ENCODE measurements at places on chromosomes 6 and 20.

DNA sequence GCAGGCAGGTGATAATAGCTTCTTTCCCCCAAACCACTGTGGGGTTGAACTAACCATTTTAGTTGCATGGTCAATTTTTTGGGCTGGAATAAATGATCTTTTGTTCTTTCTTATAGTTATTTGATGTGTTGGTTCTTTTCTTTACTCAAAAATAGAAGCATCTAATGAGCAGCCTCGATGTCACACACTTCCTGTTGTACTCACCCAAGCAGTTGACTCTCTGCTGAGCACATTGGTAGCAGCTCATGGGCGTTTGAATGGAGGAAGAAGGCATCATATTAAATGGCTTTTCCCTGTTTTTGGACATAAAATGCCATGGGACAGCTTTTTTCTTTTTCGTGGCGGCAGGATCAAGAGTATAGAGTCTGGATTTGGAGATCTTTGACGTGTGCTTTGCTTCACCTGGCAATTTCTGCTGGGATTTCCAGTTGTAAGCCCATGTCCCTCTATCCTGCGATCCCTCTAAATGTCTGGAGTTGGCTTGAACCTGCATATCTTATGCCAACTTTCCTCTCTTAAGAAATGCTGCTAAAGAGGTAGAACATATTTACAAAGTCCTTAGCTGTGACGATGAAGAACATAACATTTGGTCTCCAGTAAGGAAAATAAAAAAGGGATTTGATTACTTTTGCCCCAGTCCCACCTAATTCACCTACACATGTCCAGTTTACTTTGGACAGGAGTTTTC lies 268.3 kb downstream of the PRL start:
- no peak for DNase-seq

DNA sequence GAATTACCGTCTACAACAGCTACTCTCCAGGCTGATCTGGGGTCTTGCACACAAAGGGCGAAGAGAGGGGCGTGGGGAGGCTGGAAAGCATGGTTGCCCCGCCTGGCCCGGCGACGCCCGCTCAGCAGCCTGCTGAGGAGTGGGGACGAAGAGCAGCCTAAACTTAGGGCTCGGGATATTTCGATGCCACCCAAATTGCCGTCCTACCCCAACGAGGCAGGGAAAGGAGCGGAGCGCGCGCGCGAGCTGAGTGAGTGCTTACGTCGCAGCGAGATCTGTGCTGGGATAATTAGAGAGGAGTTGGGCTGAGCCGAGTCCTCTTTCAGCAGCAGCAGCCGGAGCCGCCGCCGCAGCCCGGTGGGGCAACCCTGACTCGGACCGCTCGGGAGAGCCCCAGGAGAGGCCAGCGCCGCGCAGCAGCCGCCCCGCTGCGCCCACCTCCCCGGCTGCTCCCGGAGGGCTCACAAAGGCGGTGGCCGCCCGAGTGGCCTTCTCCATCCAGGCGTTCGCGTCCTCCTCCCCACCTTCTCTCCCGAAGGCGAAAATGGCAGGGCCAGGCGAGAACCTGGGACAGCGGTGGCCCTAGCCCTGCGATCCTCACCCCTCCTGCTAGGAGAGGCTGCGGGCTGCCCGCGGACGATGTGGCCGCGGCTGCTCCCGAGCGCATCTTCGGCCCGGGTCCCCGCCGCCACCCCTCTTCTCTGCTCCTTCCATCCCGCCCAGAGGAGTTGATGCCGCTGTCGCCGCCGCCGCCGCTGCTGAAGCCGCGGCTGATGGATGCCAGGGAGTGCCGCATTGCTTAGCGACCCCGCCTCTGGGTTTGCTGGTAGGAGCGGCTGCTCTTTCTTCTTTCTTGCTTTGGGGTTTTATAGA lies at the start of gene CLVS2:
Gene CLVS2 (plus strand): TSS at position 315 of the 873 bp plus-strand sequence. CDS start 1,543 bp downstream, outside the sequence.
- no peak for DNase-seq

DNA sequence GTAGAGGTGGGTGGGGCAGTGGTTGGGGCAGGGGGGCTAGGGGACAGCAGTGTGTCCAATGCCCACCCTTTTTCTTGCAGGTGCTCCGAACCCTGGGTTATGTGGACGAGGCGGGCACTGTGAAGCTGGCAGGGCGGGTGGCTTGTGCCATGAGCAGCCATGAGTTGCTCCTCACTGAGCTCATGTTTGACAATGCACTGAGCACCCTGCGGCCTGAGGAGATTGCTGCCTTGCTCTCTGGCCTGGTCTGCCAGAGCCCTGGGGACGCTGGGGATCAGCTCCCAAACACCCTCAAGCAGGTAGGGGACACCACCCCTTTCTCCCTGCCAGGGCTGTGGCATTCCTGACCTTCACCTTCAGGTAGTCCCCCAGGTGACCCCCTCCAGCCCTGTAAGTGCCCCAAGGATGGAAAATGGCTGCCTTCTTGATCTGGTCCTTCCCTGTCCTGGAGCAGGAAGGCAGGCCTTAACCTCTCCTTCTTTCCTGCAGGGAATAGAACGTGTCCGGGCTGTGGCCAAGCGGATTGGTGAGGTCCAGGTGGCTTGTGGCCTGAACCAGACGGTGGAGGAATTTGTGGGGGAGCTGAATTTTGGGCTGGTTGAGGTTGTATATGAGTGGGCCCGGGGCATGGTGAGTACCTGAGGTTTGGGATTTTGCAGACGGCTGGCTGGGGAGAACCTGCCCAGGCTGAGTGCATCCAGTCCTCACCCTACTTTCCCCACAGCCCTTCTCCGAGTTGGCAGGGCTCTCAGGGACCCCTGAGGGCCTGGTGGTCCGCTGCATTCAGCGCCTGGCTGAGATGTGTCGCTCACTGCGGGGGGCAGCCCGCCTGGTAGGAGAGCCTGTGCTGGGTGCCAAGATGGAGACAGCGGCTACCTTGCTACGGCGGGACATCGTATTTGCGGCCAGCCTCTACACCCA lies 2.9 kb downstream of the DXO start:
- no peak for DNase-seq

- DNase-seq = no peak
Measured at GRCh38 chr6:15036690-15037245, 209.1 kb upstream of the JARID2 start.

- DNase-seq = no peak
Measured at GRCh38 chr20:6611911-6612605, 155.4 kb upstream of the BMP2 start.

DNA sequence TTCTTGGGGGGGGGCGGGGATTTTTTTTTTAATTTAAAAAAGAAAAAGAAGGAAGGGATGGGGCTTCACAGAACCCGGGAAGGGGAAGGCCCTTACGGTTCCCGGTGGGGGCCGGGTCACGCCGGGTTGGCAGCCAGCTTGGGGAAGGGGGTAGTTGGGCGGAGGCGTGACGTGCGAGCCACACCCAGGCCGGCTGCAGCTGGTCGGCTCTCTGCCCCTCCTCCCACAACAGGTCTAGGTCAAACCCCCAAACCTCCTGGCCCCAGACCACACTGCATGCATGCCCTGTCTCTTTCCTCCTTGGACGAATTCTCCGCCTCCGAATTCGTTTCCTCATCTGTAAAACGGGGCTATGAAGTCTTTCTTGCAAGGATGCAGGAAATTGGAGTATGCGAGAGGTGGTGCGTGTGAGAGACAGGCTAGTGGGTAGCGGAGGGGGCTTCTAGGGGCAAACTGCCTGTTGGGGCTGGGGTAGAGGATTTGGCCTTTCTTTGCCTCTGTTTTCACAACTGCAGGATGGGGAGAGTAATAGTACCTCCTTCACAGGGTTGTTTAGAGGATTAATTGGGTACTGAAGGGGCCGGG lies 828 bp downstream of the HCK start:
- no peak for DNase-seq

- DNase-seq = no peak
Measured at GRCh38 chr6:34457742-34458735, 7.8 kb upstream of the PACSIN1 start.

GRCh38 chr6:24107294-24107693 lies 18.7 kb upstream of the NRSN1 start:
- DNase-seq = no peak

DNA sequence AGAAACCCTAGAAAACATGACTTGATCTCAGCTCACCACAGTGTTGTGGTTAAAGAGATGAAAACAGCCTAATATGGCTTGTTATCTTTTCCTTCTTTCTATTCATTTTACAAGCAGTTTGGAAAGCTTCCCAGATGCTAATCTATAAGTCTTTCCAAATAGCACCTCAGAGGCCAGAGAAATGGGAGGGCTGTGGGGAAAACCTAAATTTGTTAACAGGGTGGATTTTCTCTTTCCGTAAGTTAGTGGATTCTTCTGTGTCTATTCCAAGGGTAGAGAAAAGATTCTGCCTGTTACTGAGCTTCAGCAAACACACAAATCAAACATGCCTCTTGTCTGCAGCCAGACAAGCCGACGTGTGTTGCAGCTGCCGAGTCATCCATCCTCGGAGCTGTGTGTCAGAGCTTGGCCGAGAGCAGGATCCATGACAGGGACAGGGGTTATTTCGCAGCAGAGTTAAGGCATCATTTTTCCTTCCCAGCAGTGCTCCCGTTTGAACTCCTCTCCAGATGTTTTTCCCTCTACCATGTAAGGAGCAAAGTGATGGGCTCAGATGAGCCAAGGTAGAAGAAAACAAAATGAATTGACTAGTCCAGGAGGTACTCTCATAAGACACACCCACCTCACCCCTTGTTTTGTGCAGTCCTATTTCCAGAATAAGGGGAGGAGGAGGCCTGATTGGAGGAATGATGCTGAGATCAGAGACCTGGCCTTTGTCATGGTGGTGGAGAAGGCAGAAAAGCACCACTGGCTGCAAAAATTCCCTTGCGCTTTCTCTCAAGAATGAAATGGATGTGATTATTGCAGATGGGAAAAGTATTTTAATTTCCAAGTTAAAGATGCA lies 560.0 kb downstream of the C6orf118 start:
- no peak for DNase-seq

- DNase-seq = no peak
Measured at GRCh38 chr20:46018112-46018511, 9.4 kb downstream of the MMP9 start.

DNA sequence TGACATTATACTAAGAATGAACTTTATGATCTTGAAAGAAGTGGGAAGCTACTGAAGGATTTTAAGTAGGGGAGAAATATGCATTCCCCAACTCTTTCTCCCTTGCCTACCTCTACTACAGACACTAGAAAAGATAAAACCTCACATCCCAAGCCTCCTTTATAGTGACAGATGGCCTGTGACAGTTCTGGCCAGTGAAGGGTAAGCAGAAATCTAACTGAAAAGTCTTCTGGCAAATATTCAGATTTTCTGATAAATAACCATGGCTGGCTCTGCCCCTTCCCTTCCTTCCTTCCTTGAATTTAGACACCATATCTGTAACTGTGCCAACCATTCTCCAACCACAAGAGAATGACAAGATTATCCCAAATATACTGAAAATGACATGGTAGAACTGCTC lies 10.2 kb upstream of the BEND6 start:
- no peak for DNase-seq

DNA sequence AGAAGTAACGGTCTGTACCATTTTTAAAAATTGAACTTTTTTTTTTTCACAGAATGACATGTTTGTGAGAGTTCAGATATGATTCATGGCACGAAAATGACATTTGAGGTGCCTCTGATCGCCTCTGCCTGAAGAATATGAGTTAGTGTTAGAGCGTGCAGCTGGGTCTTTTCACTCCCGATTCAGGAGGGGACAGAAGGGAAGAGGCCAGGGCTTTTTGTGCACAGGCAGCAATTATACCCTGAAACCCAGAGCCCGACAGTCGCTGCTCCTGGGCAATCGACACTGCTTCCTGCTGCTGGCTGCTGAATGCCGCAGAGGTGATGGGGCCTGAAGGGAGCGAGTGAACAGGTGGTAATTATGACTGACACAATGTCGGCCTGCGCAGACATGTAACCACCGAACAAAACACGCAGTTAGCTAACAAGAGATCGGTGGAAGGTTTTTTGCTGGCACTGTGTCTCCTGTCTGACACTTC lies 652.0 kb upstream of the NOX3 start:
- DNase-seq = no peak

GRCh38 chr6:154515826-154516225 lies 5.3 kb upstream of the CNKSR3 start:
- DNase-seq = no peak

DNA sequence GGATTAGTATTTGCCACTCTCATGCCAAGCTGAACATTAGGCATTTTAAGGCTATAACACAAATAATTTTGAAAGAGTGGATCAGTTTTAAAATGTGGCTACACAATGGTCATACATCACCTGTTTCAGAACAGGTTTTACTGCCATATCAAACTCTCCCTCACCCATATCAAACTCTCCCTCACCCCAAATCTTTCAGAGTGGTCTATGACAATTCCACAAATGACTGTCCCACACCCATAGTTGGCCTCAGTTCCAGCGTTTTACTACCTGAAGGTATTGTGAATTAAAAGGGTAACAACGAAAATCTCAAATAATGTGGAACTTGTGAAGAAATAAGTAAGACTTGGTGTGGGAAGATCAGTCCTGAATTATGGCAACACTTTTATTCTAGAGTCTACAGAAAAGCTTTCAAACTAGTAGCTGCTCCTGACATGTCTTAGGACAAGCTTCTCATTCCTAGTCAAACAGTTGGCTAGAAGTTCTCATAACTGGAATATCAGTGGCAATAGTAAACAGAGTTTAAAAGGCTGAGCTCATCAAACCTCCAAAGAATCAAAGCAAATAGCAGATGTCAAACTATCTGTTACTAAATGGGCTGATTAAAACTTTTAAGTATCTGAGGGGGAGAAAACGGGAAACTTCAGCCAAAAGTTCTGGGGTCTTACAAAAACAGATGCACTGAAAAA lies 52.4 kb downstream of the MAP3K7 start:
- DNase-seq = no peak

- DNase-seq = no peak
Measured at GRCh38 chr6:64777941-64778785, 928.9 kb downstream of the EYS start.

DNA sequence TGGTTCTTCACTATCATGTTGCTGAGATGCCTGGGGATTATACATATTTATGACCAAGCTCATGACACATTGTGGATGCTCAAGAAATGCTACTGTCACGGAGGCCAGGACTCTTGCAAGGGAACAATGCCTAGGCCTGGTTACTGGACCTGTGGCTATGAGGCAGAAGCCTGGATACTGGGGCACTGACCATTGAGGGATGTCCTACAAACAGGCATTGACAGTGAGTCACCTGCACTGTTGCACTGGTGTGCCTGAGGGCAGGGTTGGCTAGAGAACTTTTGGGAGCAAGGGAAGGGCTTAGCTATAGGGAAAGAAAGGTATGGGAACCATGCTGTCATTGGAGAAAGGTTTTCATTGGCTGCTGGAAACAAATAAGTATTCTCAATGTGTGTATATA lies 313.1 kb upstream of the SUPT3H start:
- no peak for DNase-seq

All from hepatic stellate cell (primary cell).